CD8-positive, alpha-beta T cell (primary cell): ENCODE measurements at places on chromosomes 2 and 18.

DNA sequence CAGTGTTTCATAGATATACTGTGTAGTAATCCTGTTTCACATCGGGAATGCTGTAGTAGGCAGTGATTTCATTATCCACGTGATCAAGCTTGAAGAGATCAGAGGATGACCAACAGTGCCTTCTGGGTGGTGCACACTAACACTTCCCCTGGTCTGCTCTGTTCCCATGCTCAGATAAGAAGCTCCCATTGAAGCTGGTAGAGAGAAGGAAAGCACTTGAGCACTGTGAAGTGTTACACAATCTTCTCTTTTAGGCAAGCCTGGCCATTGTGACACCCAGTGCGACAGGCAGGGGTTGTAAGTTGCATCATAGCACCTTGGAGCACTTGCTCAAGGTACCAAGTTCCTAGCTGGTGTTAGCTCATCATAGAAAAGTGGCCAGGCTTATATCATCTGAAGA, 30.6 kb upstream of the GPD2 start:
- no peak for DNase-seq

DNA sequence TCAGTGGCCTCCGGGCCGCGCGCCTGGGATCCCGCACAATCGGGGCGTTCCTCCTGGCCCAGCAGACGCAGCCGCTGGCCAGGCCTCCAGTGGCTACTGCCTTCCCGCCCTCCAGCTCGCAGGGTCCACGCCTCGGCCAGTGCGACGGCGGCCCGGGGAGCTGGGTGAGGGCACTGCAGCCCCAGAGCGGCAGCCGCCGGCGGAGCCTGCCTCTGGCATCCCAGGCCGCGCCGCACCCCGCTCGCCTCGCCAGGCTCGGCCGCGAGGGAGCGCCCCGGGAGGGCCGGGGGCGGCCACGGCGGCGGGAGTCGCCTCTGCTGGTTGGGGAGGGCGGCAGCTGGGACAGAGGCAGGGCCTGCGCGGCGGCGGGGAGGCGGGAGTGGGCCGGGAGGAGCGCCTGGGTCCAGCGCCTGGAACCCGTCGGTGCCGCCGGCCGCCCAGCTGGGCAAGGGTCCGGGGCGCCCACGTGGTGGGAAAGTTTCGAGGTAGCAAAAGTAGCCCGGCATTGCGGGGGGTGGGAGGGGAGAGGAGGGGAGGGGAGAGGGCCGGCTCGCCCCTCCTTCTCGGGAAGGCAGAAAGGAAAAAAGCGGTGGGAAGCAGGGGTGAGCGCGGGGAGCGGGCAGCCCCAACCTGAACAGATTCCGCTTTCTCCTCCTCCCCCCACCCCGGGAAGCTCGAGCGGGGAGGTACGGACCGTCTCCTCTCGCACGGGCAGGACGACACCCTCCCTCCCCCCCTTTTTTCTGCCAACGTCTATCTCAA, 1.5 kb upstream of the INHBB start:
- no peak for DNase-seq

DNA sequence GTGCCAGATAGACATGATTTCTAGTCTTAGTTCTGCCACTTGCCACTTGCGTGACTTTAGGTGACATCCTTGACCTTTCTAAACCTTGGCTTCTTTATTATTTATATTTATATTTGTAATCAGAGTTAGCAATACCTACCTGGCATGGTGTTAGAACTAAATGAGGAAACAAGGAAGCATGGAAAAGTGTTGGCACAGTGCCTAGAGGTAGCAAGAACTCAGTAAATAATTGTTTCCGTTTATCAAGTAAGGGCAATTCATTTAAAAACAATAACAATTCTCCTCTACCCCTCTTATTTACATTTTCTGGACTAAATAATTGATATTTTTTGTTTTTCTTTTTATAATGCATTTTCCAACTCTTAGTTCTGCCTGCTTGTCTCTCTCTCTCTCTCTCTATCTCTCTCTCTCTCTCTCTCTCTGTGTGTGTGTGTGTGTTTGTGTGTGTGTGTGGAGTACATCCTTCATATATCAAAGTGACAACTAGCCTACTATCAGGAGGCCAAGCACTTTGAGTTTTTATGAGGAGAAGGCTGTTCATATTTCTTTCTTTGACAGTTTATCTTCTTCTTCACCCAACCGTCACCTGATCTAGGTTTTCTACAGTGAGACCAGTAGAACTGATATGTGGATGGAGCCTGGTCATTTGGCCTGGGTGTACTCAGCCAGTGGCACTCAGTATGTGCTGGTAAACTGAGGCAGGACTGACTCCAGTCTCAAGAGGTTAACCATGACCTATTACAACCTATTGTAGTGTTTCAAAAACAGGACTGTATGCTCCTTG, 134.5 kb downstream of the LRRTM1 start:
- no peak for DNase-seq

DNA sequence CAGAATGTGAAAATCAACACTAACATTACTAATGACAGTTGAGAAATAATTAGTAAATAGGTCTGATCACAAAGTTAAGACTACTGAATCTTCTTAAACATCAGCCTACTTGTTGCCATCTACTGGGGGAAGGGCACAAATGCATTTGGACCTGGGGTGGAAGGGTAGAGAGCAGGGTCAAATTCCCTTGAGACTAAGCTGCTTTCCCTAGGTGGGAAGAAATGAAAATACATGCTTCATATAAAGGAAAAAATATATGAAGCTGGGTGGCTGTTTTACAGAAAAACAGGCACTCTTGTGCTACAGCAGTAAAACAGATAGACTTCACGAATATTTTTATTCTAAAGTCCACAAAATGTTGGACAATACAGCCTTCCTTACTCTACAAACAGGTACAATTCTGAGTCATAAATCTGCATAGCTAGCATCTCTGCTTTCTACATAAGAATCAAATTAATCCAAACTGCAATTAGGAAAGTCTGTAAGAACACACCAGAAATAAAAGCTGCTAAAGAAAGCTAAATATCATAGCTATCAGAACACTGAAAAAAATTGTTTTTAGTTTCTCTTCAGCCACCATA, 10.9 kb downstream of the TRIP12 start:
- peak; percentile 62 for DNase-seq

DNA sequence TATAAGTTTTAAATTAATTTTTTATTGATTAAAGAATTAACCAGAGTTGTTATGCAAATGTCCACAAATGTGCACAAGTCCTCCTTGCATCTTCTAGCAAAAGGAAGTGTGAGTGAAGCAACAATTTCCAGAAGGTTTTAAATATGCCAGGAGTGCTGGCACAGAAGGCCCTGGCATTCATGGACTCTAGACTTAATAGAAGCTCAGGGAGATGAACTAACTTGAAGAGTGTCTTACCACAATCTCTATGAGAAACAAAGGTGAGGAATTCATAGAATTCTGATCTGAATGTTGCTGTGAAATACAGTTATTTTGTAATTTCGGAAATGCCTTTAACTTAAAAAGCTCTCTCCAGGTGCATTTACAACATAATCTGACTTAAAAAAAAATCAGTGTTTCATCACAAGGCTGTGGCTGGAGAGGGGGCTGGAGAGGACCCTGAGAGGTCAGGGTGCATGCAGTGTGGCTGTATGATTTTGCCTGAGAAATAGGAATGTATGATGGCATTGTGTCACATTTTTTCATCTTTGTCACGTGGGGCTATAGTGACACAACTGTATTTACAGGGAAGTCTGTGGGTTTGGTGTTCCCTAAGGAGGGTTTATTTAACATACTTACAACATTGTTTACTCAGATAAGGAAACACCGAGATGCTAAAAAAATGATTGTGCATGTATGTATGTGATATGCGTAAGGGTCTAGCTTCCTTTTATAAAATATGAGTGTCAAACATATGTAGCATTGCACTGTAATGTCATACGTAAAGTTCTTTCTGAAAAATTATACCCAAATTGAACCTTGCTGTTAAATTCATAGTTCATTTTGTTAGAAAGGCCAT, 66.2 kb downstream of the MAP4K4 start:
- no peak for DNase-seq

DNA sequence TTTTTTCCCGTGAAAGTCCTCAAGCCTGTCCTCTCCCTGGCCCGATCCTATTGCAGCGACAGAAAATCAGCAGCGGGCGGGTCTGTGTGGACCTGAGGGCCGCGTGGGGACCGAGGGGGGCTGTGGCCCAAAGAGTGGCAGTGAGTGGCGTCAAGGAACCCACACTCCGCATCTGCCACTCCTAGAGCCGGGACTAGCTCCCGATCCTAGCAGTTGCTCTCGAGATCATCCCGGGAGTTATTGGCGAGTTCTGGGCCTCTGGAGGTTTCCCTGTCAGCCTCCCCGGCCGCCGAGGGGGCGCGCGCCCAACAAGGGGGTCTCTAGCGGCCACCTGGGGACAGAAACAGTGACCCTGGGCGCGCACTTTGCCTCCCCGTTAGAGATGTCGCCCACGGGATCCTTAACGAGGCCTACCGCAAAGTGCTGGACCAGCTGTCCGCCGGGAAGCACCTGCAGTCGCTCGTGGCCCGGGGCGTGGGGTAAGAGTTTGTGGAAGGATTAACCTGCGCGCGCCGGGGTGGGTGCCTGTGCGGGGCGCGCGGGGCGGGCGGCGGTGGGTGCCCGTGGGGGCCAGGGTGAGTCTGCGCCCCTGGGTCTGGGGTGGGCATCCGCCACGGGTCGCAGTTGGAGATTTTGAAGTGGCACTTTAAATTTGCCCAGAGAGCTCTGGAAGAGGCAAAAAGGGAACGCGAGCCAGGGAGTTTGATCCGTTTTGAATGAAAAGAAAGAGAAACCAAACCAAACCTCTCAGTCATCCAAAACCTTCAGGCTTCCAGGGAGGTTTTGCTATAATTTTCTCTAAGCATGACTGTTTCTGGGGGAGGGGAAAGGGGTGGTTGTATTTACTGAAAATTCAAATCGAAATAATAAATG, 3.5 kb downstream of the ADCYAP1 start:
- DNase-seq = no peak

DNA sequence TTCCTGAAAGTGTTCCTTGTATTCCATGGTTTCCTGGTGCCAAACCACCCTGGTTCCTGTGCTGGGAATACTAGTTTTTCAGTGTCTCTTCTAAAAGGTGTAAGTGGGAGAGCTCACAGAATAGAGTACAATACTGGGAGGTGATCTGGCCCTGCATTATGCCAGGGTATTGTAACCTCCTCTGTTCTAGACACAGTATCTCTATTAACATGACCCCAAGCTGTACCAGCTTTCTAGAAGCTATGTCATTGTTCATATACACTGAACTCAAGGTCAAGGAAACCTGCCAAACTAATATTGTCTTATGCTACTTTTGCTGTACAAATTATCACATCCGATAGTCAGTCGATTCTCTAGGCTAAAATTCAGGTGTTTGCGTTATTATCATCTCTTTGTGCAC, 32.7 kb downstream of the SETBP1 start:
- DNase-seq = no peak

DNA sequence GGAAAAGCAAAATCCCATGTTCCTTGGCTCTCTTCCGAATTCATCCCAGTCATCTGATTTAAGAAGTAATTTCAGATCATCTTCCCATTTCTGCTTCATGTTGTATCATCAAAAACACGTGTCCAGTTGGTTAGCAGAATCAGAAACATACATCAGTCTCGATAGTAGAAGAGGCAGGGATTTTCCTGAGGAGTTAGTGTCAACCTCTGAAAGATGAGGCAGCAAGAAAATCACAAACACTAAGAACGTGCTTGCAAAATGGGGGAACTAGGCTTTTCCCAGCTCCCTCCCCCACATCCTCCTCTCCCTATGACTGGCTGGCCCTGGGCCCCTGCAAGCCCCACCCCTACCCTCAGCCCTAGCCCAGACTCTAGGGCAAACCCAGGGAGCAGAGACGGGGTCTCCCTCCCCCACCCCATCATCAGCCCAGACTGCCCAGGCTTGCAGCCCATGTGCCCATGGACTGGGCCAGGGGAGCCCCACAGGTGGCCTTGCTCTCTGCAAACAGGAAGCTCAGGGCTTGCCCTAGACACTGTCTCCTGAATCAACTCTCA, 161.0 kb upstream of the ID2 start:
- no peak for DNase-seq

- DNase-seq = no peak
Observed at GRCh38 chr18:9117980-9118841, 15.7 kb downstream of the NDUFV2 start.

DNA sequence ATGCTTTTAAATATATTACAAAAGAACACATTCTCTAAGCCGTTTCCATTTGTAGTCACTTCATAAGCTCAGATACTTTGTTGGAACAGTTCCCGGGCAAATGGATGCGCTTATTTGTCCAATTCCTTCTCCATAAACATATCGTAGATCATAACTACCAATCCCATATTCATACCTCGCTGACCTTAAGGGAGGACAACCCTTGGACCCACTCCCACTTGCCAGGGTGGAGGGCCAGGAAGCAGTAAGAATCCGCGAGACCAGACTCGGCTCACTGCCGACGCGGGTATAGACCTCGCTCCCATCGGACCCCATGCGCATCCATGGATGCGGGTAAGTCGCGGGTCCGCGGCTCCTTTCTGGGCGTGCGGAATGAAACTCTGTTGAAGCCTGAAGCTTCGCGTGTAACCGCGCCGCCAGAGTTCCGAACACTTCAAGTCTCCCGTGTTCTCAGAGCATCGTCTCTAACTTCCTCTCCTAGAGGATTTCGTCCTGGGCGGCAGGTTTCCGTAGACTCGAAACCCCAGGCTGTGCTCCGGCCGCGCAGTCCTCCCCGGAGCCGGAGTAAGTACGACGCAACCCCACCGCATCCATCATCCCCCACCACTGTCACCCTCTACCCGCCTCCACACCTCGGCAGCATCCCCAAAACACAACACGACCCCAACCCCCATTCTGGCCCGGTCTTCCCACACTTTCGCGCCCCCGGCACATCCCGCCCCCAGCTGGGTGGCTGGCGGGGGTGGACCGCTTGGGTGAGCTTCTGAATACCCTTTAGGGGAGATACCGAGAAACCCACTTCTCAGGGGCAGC, 1.1 kb downstream of the DSC3 start:
- DNase-seq = no peak

- DNase-seq = no peak
Observed at GRCh38 chr2:170974304-170974993, 45.4 kb downstream of the GORASP2 start.

DNA sequence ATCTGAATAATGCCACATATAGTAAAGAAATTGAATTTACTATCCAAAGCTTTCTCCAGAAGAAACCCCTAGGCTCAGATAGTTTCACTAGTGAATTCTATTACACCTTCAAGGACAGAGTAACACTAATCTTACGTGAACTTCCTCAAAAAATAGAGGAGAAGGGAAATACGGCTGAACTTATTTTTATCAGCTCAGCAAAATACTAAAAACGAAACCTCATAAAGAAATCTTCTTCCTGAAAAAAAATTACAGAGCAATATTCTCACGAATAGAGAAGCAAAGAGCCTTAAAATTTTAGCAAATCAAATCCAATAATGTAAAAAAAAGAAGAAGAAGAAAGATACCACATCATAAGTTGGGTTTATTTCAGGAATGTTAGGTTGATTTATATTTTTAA, 14.7 kb downstream of the CAPN13 start:
- DNase-seq = no peak

GRCh38 chr2:136065907-136066306, 52.0 kb downstream of the CXCR4 start:
- no peak for DNase-seq

DNA sequence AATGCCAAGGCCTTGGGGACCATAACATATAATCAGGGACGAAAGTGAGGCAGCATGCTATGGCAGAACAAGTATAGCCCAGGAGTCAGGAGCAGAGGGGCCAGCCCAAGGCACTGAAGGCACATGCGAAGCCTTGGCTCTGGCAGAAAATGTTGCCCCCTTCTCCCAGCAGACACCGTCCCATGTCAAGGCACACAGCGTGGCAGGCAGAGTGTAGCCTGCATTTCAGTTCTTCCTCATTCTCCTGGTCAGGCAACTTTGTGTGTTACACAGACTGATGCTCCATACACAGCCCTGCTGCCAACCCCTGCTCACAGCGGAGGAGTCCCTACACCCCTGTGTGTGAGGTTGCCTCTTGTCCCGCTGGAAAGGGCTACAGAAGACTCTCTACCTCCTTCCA, 480.8 kb downstream of the BCL11A start:
- no peak for DNase-seq
